Foreskin keratinocyte (primary cell): ENCODE measurements at places on chromosomes 4 and X.

- no peak for DNase-seq
Measured at GRCh38 chrX:119624417-119624816, 18.2 kb upstream of the NKRF start.

DNA sequence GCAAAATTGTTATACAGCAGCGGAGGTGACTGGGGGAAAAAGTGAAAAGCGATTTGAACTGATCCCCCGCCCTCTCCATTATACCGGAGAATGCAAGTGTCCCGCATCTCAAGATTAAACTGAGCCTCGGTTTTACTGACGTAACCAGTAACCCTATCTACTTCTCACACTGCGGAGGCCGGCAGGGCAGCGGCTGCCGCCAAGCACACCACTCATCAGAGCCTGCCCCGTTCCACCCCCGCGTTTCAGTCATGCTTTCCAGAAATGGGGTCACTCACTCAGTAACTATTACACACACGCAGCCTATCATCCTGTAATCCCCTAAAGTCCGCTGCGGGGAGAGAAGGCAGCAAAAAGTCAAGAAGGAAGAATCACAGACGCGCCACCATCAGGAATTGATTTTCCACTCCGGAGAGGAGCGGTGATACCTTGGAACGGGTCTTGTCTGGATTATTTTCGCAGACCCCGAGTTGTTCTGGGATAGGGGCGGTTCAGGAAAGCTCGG is 1.4 kb downstream of the RPS6KA3 start:
- DNase-seq: no peak

DNA sequence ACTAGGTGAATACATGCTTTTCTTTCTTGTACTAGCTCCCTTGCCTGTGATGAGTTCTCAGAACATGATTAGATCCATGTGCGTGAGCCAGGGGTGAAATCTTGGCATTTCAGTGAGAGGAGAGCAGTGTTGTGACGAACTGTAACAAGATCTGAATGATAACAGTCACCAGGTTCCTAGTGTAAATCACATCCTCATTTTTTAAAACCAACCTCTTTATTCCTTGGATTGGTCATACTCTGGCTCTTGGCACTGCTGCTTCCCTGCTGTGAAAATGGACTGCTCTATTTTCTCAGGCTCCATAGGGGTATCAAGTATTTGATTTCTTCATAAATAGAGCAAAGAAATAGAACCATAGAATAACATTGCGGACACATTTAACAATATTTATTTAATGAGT is 206.3 kb downstream of the SLC4A4 start:
- DNase-seq: no peak

- no peak for DNase-seq
Measured at GRCh38 chr4:52058275-52058674, 7.2 kb downstream of the SPATA18 start.

GRCh38 chrX:39442332-39442731 is 641.1 kb downstream of the MID1IP1 start:
- no peak for DNase-seq

DNA sequence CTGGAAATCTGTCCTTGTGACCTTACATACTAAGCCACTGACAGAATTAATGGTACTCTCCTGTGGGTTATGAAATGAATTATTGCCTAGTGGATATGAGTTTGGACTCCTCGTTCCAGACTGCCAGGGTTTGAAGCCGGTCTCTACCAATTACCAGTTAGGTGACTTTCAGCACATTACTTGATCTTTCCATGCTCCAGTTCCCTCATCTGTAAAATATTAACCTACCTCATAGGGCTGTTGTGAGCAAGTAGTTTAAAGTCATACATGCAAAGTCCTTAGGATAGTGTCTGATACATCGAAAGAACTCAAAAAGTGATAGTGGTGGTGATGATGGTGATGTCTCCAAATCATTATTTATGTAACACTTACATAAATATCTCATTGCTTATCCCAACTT is 373.5 kb upstream of the ARX start:
- DNase-seq: no peak

- no peak for DNase-seq
Measured at GRCh38 chrX:25536307-25536970, 520.7 kb upstream of the ARX start.

DNA sequence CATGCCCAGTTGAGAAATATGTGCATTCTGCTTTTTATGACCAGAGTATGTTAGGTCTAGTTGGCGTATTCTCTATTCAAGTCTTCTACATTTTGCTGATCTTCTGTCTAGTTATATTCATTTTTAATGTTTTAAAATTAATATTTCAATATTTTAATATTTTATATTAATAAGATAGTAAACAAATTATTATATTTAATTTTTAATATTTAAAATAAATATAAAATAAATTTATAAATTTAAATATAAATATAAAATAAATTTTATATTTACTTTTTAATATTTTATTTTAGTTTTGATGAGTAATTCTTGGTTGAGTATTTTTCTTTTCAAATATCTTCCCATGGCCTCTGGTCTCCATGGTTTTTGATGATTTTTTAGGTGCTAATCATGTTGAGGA is 123.8 kb downstream of the GABRA2 start:
- no peak for DNase-seq

DNA sequence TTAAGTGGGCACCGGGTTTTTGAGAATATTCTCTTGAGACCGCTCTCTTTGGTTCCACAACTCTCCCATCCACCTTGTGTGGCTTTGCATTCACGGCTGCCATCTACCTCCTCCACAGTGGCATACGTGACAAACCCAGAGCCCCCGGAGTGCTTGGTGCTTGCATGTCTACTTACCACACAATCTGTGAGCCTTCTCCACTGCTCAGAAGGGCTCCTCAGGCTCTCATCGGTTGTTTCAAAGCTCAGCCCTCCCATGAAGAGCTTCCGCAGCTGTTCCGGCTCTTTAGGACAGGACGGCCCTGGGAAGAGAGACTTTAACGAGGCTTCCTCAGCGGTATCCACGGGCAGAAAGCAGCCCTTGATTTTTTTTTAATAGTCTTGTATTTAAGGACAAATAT is 167.6 kb upstream of the ANK2 start:
- DNase-seq: no peak

- no peak for DNase-seq
Measured at GRCh38 chrX:136652822-136653723, 5.1 kb downstream of the CD40LG start.

DNA sequence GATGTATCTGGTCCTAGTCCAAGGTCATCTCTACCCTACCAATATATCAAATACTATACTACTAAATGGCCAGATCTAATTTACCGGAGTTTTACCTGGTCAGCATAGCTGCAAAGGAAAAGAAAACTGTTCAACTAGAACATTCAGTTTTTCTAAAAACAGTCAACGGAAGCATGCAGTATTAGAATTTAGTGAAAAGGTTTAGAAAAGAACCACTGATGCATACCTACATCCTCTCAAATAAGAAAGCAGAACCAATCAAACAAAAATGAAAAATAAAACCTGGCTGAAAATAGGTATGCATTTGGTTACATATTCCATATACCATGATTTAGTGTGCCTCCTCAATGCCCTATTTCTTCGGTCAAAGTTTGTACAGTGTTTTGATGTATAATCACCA is 140.0 kb downstream of the CHM start:
- DNase-seq: no peak

DNA sequence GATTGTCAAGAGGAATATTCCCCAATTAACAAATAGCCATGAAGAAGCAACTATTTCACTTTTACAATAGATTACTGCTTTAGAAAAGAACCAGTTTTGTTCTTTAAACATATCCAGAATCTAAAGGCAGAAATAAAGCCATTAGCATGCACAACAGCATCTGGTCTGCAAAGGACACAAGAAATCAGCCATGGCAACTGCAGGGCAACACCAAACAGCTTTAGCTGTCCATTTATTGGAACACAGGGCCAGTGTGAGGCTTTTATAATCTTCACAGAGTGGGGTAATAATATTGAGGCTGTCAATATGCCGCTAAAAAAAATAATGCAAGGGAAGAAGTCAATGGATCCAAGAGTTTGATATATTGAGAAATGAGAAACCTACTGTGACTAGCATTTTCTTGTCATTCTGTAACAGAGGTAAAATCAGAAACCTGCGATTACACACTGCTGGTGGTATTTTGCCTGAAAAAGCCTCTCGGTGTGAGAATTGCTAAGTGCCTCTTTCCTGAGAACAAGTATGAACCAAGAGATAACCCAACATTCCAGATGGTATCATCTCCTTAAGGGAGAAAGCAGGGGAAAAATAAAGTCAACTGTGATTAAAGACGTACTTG is 2.7 kb upstream of the BANK1 start:
- no peak for DNase-seq

DNA sequence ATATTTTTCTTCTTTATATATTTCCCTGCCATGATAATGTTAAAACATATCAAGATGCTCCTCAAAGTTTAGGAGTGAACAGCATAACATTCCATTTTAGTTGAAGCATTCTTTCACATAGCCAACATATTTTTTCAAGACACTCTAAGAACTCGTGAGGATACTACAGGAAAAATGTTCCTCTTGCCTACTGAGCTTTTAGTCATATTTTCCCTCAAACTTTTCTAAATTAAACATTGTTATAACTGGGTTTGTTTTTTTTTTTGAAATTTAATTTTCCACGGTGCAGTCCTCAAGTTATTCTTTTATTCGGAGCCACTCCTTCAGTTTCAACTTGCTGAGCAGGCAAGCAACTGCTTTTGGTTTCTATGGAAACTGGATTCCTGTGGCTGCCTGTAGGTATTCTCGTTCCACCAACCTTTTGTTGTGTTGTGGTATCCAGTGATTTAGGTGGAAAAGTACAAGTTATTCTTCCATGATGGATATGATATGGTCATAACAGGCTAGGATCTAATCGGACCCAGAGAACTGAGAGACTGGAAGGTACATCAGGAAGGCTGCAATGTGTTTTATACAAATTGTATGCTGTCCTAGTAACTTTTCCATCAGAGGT is 248.0 kb downstream of the TRIML1 start:
- DNase-seq: peak; percentile 87

DNA sequence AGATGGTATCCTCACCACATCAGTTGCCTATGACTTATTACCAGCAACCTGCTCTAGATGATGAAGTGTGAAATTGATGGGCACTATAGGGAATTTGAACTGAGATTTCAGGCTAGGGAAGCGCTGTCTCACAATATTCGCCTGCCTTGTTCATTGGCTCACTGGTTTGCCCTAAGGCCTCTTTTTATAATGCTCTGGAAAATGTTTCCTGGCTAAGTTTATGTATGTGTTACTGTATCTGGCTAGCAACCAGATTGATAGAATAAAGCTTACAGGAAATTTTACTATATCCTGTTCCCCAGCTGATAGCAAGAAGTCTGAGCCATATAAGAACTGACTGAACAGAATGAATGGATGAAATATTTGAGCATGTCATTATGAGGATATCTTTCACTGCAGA is 71.6 kb downstream of the GSTCD start:
- DNase-seq: no peak

DNA sequence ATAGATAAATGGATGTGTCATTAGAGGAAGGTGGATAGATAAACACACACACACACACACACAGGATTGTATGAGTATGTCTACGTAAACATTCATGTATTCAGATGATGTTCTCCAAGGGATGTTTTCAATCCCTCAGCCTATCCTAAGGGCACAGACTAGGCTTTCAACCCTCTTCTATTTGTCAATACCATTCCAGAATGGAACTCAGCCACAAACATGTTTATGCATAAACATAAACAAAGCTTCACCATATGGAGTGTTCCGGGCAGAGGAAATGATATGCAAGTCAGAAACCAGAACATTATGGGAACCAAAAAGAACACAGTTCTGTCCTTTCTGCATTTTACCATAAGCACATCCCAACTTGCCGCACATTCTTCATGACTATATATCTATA is 25.0 kb downstream of the CRMP1 start:
- DNase-seq: no peak

- no peak for DNase-seq
Measured at GRCh38 chr4:180860089-180860720, 1383.0 kb upstream of the TENM3 start.

DNA sequence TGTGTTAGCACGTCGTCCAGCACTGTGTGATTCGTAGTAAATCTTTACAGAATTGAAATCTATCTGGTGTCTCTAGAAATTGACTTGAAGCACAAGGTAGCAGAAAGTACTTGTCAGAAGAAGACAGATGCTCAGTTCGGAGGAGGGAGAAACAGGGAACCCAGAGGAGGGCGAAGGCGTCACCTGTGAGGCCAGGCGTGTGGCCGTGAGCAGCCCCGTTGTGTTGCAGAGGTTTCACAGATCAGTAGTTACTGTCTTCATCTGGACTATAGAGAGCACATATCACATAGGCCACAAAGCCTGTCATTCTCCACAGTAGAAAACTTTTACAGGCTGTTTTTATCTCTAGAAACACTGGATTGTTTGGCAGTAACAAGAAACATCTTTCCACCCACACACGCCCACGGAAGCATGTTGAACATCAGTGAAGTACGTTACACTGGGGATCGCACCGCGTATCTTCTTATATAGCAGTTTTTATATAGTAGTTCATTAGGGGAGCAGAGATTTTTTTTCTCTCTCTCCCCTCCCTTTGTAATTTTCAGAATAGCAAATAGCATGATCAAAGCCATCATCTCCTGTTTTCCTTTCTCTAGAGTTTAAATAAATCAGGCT is 48.1 kb upstream of the TLR3 start:
- no peak for DNase-seq

GRCh38 chr4:53365121-53365485 is 758 bp downstream of the SCFD2 start:
- peak; percentile 17 for DNase-seq

DNA sequence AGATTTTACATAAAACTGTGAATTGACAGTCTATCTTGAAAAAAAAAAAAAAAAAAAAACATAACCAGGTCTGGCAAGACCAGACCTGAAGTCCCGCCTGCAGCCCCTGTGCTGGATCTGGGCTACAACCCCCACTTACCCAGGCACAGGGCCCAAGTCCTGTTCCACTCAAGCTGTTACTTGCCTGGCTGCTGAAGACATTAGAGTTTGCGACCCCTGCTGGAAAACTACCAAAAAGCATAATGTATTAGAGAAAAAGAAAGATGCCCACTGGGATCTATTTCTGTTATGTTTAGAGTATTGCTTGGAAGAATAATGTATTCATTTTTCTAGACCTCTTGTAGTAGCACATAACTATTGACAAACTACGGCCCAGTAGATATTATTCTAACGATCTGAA is 4.7 kb downstream of the HS3ST1 start:
- no peak for DNase-seq

- no peak for DNase-seq
Measured at GRCh38 chr4:145829629-145830395, 108.8 kb downstream of the ZNF827 start.

DNA sequence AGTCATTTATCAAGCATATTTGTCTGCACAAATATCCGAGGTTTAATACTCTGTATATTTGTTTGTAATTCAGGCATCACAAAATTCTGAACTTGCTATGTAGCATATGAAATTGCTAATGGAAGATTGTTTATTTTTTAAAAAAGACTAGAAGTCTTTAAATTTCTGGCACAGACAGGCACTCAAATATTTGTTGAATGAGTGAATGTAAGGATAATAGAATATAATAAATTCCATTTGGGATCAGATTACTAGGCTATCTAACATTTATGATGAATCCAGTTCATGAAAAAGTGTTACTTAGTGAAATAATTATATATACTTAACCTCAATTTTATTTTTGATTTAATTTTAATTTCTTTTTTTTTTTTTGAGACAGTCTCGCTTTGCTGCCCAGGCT is 30.4 kb upstream of the TEC start:
- DNase-seq: no peak
